ENCODE measurements at places on chromosomes 6 and 20. TPM values are rescaled to one million over a fixed set of nuclear protein-coding genes. Genes with fewer than 3 reads are reported as not detected.

Gene TSBP1
- not detected for total RNA-seq

Gene JAG1
- 33.8 TPM for total RNA-seq

Gene CFAP206
- 3.1 TPM for total RNA-seq

Gene TMEM239
- not detected for total RNA-seq

Gene MCCD1
- not detected for total RNA-seq

Data from parietal lobe (tissue), 2 donors.